ENCODE measurements at places on chromosomes 7 and 10.

DNA sequence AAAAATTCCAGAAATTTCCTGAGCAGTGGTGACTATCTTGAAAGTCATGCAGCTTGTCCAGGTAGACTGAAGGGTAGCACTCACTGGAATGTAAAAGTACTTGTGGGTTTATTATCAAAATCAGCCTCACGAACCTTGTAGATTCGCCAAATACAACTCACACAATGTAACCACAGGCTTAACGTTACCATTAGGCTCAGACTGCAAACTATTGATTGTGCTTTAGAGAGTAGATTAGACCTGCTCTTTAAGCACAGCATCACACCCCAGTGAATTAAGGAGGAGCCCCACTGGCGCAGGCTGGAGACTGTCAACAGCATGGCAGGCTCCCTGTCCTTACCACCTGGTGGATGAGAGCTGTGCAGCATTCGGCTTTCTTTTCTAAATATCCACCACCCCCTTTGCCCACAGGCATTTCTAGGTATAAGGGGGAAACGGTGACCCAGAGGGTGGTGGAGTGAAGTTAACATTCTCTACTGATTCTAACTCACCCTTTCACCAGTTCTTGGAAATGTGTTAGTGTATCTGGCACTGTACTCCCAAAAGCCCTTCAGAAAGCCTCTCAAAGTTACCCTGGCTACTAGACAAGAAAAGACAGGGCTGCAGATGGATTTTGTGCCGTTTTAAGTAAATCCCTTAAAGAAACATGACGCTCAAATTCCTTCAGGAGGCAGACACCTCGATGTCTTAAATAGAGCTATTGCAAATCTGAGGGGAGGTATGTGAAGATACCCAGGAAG, 56.6 kb downstream of the GSDME start:
- H3K27me3 ChIP-seq: no peaks in the 10 kb centered on the region
- peak overlapping the region; percentile 12 for H3K27ac ChIP-seq

DNA sequence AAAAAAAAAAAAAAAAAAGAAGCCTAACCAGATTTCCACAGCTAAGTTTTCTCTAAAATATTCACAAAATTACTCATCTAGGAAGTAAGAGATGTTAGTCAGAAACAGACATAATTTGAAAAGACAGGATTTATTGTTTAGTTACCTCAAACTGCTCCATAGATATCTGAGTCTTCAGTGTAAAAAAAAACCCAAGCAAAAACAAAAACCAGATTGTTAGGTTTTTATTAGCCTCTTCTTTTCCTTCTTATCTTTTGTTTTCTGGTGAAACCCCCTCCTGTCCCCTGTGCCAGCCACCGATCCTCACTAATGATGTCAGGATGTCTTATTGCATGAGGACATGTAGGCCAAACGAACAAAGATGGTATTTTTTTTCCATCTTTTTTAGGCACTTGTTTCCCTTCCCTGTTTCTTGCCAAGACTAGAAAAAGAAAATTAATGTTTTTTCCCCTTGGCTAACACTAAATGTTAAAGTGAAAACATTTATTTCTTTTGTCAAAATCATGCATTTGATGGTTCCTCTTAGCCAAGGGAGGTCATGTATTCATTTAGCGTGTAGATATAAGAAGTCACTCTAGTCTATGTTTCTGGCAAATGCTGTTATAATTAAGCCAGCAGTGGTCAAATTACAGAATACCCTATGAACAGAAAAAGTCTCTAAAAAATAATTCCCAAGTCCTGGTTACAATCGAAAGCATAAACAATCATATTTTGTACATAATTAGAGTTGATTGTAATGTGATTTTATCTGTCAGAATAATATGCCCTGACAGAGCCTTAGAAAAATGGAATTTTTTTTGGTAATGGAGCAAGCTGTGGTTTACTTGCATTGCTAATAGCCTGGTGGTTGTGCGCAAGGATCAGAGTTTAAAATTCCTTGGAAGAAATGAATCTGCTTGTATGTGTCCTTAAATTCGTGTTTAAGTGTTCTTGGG, 702.4 kb upstream of the FZD8 start:
- DNase-seq: no peak
- H3K27me3 ChIP-seq: no peaks in the 10 kb centered on the region
- no peaks in the 10 kb centered on the region for H3K4me1 ChIP-seq

GRCh38 chr10:361203-362081, 226.2 kb downstream of the ZMYND11 start:
- H3K4me3 ChIP-seq: no peak overlapping the region
- no peaks in the 10 kb centered on the region for H3K27me3 ChIP-seq
- no peak overlapping the region for H3K27ac ChIP-seq
- peaks cover 1% of the 10 kb centered on the region for H3K36me3 ChIP-seq
- H3K4me1 ChIP-seq: no peaks in the 10 kb centered on the region

- no peak for DNase-seq
- H3K4me3 ChIP-seq: no peak overlapping the region
- no peak overlapping the region for H3K27ac ChIP-seq
- H3K4me1 ChIP-seq: no peaks in the 10 kb centered on the region
Observed at GRCh38 chr7:49483142-49483541, 290.3 kb upstream of the VWC2 start.

- no peak overlapping the region for H3K4me3 ChIP-seq
- no peaks in the 10 kb centered on the region for H3K36me3 ChIP-seq
- DNase-seq: no peak
- H3K27me3 ChIP-seq: peaks cover 4% of the 10 kb centered on the region
- H3K4me1 ChIP-seq: no peaks in the 10 kb centered on the region
- no peak overlapping the region for H3K27ac ChIP-seq
Observed at GRCh38 chr10:15681076-15681475, 38.6 kb downstream of the ITGA8 start.

GRCh38 chr7:124716894-124717293, 48.7 kb downstream of the GPR37 start:
- DNase-seq: no peak
- H3K4me1 ChIP-seq: no peaks in the 10 kb centered on the region
- no peaks in the 10 kb centered on the region for H3K36me3 ChIP-seq

DNA sequence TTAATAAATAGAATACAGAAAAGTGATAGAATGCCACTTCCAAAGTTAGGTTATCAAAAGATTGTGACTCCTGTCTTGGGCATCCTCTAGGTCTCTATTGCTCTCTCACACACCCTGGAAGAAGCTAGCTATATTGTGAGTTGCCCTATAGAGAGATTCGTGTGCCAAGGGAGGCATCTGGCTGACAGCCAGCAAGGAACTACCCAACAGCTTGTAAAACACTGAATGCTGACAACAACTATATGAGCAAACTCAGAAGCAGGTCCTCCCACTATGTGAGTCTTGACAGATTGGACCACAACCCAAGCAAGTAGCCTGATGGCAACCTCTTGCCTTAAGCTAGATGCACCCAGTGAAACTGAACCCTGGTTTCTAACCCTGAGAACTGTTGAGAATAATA, 55.7 kb upstream of the CDK14 start:
- no peaks in the 10 kb centered on the region for H3K36me3 ChIP-seq
- no peak for DNase-seq
- no peaks in the 10 kb centered on the region for H3K4me1 ChIP-seq
- H3K27ac ChIP-seq: no peak overlapping the region
- H3K27me3 ChIP-seq: no peaks in the 10 kb centered on the region
- H3K4me3 ChIP-seq: no peak overlapping the region

GRCh38 chr10:132643709-132644526, 106.3 kb downstream of the INPP5A start:
- peak; percentile 39 for DNase-seq
- H3K27ac ChIP-seq: no peak overlapping the region
- H3K36me3 ChIP-seq: no peaks in the 10 kb centered on the region
- no peaks in the 10 kb centered on the region for H3K27me3 ChIP-seq
- no peaks in the 10 kb centered on the region for H3K4me1 ChIP-seq

GRCh38 chr7:96269246-96269994, 52.5 kb downstream of the SLC25A13 start:
- H3K27ac ChIP-seq: no peak overlapping the region
- no peaks in the 10 kb centered on the region for H3K36me3 ChIP-seq
- no peak for DNase-seq
- H3K27me3 ChIP-seq: no peaks in the 10 kb centered on the region
- no peaks in the 10 kb centered on the region for H3K4me1 ChIP-seq
- no peak overlapping the region for H3K4me3 ChIP-seq

DNA sequence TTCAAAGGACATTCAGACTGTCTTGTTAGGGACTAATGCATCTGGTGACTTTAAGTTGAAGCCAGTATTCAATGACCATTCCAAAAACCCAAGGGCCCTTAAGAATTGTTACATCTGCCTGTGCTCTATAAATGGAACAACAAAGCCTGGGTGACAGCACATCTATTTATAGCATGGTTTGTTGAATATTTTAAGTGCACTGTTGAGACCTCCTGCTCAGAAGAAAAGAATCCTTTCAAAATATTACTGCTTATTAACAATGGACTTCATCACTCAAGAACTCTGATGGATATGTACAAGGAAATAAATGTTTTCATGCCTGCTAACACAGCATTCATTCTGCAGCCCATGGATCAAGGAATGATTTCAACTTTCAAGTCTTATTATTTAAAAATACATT, 33.1 kb upstream of the CYP26C1 start:
- H3K27me3 ChIP-seq: no peaks in the 10 kb centered on the region
- no peak overlapping the region for H3K27ac ChIP-seq
- H3K36me3 ChIP-seq: no peaks in the 10 kb centered on the region
- H3K4me1 ChIP-seq: no peaks in the 10 kb centered on the region
- no peak for DNase-seq

GRCh38 chr7:20287317-20287716, 43.4 kb upstream of the ITGB8 start:
- no peaks in the 10 kb centered on the region for H3K4me1 ChIP-seq
- no peaks in the 10 kb centered on the region for H3K27me3 ChIP-seq
- no peak overlapping the region for H3K27ac ChIP-seq

GRCh38 chr7:90246171-90246570, 1.2 kb downstream of the CFAP69 start:
- no peak for DNase-seq
- peak overlapping the region; percentile 90 for H3K27ac ChIP-seq
- H3K4me3 ChIP-seq: peak overlapping the region; percentile 87

DNA sequence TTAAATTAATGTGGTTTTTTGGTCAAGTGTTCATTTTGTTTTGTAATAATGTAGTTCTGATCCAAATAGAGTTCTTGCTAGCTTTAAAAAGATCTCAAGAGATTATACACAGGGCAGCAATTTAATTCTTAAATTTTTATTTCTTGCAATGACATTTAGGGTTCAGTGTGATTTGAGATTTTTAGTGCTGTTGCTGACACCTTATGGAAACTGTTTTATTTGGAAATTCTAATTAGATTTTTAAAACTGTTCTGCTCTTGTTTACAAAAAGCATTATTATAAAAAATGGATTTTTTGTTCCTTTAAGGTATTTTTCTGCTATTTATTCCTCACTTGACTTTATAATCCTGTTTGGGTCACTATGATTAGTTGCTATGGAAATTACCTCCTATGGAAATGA, 72.1 kb downstream of the RTKN2 start:
- H3K36me3 ChIP-seq: no peaks in the 10 kb centered on the region
- no peaks in the 10 kb centered on the region for H3K4me1 ChIP-seq
- no peak overlapping the region for H3K4me3 ChIP-seq
- no peak for DNase-seq

- H3K4me3 ChIP-seq: no peak overlapping the region
- peaks cover 5% of the 10 kb centered on the region for H3K4me1 ChIP-seq
- peak overlapping the region; percentile 21 for H3K27ac ChIP-seq
- no peaks in the 10 kb centered on the region for H3K36me3 ChIP-seq
Observed at GRCh38 chr10:91596825-91597196, 36.1 kb downstream of the PPP1R3C start.

GRCh38 chr10:51204701-51205100, 130.4 kb downstream of the PRKG1 start:
- no peaks in the 10 kb centered on the region for H3K27me3 ChIP-seq
- no peaks in the 10 kb centered on the region for H3K36me3 ChIP-seq
- no peak for DNase-seq
- H3K4me1 ChIP-seq: no peaks in the 10 kb centered on the region
- no peak overlapping the region for H3K4me3 ChIP-seq
- no peak overlapping the region for H3K27ac ChIP-seq

GRCh38 chr7:14403587-14403986, 414.1 kb upstream of the ETV1 start:
- no peaks in the 10 kb centered on the region for H3K27me3 ChIP-seq
- H3K4me3 ChIP-seq: no peak overlapping the region
- H3K4me1 ChIP-seq: no peaks in the 10 kb centered on the region
- DNase-seq: no peak
- H3K27ac ChIP-seq: no peak overlapping the region

GRCh38 chr7:147436718-147437117, 1153.8 kb upstream of the C7orf33 start:
- no peaks in the 10 kb centered on the region for H3K36me3 ChIP-seq
- no peaks in the 10 kb centered on the region for H3K27me3 ChIP-seq
- H3K4me3 ChIP-seq: no peak overlapping the region
- DNase-seq: no peak
- no peaks in the 10 kb centered on the region for H3K4me1 ChIP-seq

GRCh38 chr7:142131439-142132185, 20.1 kb downstream of the MGAM2 start:
- H3K4me1 ChIP-seq: no peaks in the 10 kb centered on the region
- no peaks in the 10 kb centered on the region for H3K36me3 ChIP-seq
- no peak overlapping the region for H3K4me3 ChIP-seq
- no peak overlapping the region for H3K27ac ChIP-seq

- H3K4me1 ChIP-seq: no peaks in the 10 kb centered on the region
- no peak for DNase-seq
- no peak overlapping the region for H3K27ac ChIP-seq
- no peaks in the 10 kb centered on the region for H3K36me3 ChIP-seq
Observed at GRCh38 chr10:101920546-101920945, 76.9 kb upstream of the KCNIP2 start.

DNA sequence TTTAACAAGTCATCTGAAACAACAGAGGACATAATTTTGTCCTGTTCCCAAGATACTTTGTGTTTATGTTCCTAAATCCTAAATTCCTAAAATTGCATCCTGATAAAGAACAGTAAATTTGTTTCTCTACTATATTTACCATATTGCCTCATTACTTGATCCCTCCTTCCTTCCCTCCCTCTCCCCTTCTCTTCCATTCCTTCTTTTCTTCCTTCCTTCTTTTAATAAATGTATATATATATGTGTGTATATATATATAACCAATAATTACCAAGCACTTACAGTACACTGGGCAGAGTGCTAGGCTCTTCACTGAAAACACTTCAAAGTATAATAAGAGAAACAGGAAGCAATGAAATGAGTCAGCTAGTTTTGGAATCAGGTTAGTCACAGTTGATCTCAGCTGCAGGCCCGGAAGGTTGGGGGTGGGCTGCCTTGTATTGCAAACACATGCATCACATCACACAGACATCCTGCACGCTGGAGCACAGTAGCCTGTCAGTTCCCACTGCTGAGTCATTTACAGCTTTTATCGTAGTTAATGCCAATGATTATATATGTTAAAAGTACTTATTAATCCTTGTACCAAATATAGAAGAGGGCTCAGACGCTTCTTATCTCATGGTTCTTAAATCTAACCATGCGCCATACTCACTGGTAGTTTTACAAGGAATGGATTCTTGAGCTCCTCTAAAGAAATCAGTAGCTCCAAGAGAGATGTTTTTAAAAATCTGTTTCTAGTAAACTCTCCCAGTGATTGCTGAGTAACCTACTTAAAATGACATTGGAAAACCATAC, 551.7 kb downstream of the GRM8 start:
- H3K4me1 ChIP-seq: no peaks in the 10 kb centered on the region
- H3K4me3 ChIP-seq: no peak overlapping the region
- H3K27ac ChIP-seq: no peak overlapping the region
- no peak for DNase-seq

All from breast epithelium (tissue), 4 donors.